ENCODE measurements at places on chromosomes 1 and 21.

- DNase-seq = no peak
Observed at GRCh38 chr21:15121655-15122120, 56.9 kb upstream of the NRIP1 start.

GRCh38 chr1:110628323-110629105 lies 22.4 kb upstream of the KCNA2 start:
- DNase-seq = no peak

DNA sequence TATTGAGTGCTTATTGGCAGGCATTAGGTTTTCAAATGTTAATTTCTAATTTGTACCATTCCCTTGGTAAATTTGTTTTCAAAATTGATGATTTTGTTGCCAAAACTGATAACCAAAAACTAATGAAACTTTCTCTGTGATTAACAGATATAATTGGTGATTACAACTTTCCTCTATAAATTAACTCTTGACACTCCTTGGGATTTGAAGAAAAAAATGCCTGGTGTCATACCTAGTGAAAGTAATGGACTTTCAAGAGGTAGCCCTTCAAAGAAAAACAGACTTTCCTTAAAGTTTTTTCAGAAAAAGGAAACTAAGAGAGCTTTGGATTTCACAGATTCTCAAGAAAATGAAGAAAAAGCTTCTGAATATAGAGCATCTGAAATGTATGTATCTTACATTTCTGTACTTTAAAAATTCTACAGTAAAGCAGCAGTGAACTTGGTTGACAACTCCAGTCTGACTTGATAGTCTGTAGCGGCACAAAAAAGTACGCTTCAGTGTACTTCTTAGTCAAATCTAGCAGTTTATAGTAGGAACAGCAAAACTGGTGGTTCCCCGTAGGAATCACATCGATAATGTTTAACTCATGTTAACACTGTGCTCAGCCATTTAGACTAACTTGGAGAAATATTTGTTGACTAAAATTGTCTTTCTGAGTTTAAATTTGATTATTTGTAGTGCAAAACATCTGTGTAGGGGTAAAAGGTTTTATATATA lies 3.0 kb downstream of the USP1 start:
- no peak for DNase-seq

DNA sequence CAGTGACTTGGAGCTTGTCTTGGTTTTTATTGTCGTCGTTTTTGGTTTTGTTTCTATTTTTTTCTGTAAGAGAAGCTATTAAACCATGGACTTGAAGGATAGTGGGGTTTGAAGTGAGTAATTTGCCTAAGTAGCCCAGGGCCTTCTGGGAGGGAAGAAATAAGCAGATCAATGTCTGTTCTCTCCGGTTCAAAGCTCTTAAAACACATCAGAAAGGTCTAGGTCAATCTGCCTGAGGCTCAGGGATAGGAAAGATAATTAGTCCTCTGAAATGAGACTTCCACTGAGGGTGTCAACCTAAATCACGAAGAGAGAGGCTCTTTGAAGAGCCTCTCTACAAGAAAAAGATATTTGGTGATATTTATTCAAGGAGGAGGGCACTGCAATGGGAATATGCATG lies 178.0 kb downstream of the MATN1 start:
- no peak for DNase-seq

DNA sequence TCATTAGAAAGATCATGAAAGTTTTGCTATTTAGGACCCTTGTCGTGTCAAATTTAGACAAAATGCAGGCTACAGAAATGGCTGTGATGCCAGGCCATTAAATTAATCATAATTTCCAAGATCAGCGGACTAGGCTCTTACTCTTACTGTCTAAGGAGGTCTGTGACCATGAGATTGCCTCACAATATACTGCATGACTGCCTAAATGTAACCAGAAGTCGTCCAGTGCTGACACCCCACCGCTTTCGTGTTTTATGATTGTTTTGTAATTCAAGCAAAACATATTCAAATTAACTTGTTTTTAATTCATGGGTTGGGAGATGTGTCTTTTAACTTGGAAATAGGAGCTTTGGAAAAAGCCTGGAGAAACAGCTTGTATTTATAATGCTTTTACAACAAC lies 947.5 kb downstream of the BRINP3 start:
- DNase-seq = no peak

DNA sequence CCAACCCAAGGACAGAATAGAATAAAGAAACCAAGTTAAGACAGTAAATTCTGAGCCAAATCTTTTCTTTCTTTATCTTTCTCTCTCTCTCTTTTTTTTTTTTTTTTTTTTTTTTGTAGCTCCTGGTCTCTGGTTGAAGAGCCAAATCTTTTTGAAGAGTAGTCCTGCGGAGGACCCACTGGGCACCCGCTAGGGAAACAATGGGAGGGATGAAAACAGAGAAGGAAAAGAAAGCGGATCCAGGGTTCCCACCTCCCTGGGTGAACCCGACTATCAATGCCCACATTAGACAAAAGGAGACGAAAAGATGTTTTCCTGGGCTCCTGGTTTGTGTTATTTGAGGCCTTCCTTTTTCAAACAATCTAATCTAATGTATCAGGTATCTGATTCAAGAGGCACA lies 49.8 kb upstream of the FBXO28 start:
- no peak for DNase-seq

- no peak for DNase-seq
Observed at GRCh38 chr1:210159211-210159610, 73.4 kb upstream of the SERTAD4 start.

Measured in SIG-M5 (cell line).